ENCODE measurements at places on chromosomes 2 and 18.

- peak; percentile 73 for DNase-seq
Measured at GRCh38 chr2:96485751-96486651, 19.2 kb downstream of the NEURL3 start.

GRCh38 chr2:132873738-132874137 is 203.7 kb upstream of the LYPD1 start:
- DNase-seq = no peak

DNA sequence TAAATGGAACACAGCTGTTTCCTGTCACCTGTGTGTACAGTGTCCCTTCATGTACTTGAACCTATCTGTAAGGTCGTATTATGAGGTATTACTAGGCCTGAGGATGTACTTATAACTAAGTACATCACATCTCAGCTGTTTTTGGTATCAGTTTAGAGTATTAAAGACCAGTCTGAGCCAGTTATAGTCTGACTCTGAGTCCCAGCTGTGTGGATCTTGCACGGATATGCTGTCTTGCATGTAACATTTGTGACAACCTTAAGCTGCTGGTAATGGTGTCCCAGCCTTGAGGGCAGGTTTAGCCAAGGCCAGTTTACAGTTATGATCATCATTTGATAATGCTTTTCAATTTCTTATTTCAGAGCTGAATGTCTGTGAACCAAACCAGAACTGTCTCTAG is 496.3 kb downstream of the SLC4A3 start:
- DNase-seq = no peak

DNA sequence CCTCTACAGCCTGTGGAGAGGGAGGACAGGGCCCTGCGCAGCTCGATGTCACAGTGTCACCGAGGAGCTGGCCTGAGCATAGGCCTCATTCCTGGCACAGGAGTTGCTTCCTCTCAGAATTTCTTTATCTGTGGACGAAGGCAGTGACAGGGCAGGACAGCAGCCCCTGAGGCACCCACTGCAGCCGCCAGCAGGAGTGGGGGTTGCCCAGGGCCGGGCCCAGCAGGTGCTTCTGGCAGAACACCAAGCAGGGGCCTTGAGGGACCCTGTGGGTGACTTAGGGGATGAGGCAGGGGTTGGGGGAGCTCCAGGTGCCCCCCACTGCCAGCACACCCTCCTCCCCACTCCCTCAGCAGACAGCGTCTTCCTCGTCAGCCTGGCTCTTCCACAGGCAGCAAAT is 290.0 kb downstream of the PHLPP1 start:
- no peak for DNase-seq

DNA sequence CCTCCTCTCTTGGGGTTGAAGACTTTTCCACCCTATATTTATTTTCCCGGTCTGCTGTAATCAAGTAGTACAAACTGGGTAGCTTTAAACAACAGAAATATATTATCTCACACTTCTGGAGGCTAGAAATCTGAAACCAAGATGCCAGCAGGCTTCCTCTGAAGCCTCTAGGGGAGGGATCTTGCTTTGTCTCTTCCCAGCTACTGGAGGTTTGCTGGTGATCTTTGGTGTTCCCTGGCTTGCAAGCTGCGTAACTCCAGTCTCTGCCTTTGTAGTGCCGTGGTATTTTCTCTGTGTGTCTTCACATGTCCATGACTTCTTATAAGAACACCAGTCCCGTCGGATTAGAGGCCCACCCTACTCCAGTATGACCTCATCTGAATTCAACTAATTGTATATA is 44.4 kb downstream of the MYO3B start:
- no peak for DNase-seq

- no peak for DNase-seq
Measured at GRCh38 chr18:10264260-10264659, 190.2 kb upstream of the APCDD1 start.

- DNase-seq = peak; percentile 39
Measured at GRCh38 chr2:234308073-234308812, 188.6 kb downstream of the ARL4C start.

DNA sequence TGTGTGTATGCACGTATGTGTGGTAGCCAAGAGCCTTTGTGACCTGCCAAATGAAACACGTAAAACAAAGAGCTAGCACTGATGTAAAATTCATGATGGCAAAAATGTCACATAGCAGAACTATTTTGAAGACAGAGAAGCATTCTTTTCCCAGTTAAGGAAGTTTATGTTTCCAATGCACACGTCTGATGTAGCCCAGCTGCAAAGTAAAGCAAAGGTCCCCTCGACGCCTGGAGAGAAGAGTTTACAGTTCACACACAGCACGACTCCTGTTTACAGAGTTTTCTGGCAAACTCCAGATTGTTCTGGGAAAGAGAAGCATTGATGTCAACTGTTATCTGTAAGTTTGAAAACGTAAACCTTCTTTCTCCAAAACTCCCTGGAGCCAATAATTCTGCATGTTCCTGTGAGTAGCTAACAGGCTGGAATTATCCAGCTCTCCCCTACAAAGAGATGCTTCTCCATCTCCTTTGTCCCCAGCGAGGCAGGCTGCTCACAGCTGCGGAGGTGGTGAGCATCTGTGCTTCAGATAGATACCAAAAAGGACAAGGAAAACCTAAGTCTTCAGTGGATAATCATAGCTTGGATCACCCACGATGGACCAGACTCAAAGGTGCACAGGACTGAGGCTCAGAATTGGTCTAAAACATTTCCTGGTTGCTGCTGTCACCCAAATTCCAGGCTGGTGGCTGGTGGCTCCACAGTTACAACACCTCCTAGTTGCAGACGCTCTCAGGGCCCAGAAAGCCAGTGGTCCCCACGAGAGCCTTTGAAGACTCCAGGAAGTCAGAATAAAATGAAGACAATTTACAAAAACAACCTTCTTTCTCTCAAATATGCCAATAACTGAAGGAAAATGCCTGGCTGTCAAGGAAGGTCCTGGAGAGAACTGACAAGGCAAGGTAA is 87.4 kb downstream of the COL6A3 start:
- peak; percentile 66 for DNase-seq

- DNase-seq = peak; percentile 16
Measured at GRCh38 chr2:204491528-204491927, 53.7 kb upstream of the PARD3B start.

DNA sequence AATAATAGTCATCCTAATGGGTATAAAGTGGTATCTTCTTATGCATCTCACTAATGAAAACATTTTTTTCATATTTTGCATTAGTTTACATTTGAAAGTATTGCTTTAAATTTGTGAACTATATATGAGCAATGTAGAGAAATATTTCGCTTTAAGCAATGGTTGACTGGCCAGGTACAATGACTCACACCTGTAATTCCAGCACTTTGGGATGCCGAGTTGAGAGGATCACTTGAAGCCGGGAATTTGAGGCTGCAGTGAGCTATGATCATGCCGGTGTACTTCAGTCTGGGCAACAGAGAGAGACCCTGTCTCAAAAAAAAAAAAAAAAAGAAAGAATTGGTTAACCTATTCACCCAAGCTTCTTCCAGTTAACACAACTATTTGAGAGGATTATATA is 15.1 kb downstream of the ZCCHC2 start:
- no peak for DNase-seq

- no peak for DNase-seq
Measured at GRCh38 chr2:220465700-220466099, 838.3 kb downstream of the SLC4A3 start.

DNA sequence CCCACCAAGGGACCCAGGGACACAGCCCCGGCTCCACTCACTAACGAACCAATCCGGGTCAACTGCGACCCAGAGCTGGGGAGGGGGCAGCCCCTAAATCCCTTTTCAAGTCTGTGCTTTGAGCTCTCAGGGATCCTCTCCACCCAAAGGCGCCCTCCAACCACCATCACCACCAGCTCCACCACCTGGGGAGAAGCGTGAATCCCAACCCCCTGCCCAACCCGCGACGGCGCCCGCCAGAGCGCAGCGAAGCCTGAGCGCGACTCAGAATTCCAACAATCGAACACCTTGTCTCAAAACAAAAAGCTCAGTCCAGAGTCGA is 497 bp downstream of the DSC3 start:
- DNase-seq = no peak

DNA sequence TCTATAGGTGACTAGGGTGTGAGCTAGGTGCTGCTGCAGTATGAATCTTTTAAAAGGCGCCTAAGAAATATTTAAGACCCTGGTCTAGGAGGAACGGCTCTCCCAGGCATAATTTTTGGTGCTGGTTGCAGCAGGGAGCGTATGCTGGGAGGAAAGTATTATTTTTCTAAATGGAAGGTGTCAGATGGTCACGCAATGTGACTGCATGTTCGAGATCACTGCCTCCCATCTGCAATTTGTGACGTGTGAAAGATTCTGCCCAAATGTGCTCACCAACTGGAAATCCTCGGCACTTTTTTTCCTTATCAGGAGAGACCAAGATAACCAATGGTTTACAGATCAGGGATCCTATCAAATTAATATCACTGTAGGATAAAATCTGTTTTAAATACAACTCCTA is 95.6 kb upstream of the KLHL14 start:
- DNase-seq = no peak

DNA sequence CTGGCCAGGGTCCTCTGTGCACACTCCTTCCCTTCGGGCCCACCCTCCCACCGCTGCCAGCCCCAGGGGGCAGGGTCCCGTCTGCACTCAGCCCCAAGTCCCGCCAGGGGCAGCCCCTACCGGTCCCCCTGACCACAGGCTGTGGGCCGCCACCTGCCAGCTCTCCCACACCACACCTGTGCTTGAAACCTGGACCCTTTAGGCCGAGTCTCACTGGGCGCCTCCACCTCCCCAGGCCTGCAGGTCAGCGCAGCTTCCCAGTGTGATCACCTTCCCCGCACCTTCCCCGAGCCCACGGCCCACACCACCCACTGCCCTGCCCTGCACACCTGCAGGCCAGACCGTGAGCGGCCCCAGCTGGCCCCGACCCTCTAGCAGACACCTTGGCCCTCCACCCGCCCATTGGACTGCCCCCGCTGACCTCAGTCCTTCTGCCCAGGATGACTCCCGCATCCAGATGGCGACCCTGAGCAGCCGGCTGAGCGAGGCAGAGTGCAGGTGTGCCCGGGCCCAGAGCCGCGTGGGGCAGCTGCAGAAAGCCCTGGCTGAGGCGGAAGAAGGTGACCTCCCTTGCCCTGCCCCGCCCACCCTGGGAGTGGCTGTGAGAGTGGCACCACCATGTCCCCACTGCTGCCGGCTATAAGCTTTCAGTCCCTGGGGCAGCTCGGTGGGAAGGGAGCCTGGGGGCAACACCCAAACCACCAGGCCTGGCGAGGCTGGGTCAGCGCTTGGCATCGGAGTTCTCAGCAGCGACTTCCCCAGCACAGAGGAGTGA is 31.3 kb upstream of the SNED1 start:
- no peak for DNase-seq

DNA sequence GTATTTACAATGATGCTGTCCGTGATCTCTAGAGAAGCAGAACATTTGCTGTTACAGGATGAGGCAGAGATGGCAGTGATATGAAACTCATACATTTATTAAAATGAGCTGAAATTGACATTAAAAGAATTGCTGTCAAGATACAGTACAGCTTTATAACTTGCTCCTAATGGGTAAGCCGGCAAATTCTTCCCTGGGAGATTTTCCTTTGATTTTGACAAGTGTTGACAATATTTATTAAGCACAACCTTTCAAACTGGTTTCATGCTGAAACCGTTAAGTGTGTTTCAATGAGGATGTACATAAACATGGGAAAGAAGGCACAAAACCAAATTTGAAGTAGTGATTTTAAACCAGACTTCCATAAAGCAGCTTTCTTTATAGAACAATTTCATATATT is 45.5 kb downstream of the SPHKAP start:
- no peak for DNase-seq

DNA sequence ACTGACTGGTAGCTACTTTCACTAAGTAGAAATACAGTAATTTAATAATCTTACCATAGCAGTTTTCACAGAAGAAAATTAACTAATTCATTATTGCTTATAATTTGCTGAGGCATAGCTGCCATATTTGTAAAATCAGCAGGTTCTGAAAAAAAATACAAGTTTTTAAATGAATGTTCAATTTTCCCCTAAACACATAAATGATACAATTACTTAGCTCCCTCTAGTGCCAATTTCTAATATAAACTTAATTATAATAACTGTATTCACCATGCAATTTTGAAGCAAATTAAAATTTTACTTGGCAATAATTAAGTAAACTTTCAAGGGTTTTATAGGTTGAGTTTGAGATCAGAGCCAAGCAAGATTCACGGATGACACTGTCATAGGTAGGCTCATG is 1321.6 kb upstream of the ACVR2A start:
- DNase-seq = no peak

- DNase-seq = no peak
Measured at GRCh38 chr2:191933307-191934105, 86.6 kb upstream of the CAVIN2 start.

DNA sequence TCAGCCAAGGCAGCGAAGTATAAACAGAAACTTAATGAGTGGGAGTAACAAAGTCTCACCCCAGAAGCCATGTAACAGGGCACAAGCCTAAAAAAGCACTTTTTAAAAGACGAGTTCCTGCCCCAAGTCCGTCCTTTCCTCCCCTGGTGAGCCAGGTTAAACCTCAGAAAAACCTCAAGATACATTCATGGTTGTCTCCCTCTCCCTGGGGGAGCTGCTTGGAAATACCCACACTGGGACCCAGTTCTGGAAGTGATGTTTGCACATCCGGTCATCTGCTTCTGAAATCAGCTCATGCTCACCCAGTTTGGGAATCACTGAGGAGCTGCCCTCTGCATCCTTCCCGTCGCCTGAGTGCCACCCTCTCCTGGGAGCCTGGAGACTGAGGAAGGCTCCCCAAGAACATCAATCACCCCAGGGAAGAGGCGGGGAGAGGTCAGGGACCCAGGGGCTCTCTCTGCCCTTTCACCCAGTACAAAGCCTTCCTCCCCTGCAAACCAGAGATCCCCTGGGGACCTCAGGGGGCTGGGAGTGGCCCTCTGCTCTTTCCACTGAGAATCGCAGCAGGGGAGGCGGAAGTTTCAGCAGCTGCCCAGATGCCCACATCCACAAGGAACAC is 150.6 kb upstream of the AGAP1 start:
- no peak for DNase-seq

DNA sequence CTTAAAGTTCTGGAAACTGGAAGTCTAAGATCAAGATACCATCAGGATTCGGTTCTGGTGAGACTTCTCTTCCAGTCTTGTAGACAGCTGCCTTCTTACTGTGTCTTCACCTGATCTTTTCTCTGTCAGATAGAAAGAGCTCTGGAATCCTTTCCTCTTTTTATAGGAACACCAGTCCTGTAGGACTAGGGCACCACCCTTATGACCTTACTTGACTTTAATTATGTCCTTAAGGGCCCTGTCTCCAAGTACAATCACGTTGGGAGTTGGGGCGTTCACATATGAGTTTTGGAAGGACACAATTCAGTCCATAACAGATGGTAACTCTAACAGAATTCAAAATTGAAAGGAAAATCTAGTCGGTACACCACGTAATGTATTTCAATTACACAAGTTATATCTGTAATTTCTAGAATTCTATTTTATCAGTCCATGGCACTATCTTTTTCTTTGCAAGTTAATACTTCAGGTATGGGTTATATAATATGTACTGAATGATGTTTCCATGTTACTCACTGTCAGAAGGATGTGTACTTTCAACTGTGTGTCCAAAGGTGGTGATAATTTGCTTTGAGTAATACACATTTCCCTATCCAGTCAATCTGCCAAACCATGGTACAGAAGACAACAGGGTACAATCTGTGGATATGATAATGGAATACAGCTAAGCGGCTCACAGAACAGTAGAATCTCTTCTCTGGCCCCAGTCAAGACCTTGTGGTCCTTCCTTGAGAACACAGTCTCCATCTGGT is 1.2 kb upstream of the SCYGR5 start:
- DNase-seq = no peak

Measured in astrocyte of the cerebellum (primary cell).